ENCODE measurements at places on chromosomes 3 and 15. TPM values are rescaled to one million over a fixed set of nuclear protein-coding genes. Genes with fewer than 3 reads are reported as not detected.
A peak's percentile ranks its signal among the peaks of the same experiment; 100 is the strongest.

DNA sequence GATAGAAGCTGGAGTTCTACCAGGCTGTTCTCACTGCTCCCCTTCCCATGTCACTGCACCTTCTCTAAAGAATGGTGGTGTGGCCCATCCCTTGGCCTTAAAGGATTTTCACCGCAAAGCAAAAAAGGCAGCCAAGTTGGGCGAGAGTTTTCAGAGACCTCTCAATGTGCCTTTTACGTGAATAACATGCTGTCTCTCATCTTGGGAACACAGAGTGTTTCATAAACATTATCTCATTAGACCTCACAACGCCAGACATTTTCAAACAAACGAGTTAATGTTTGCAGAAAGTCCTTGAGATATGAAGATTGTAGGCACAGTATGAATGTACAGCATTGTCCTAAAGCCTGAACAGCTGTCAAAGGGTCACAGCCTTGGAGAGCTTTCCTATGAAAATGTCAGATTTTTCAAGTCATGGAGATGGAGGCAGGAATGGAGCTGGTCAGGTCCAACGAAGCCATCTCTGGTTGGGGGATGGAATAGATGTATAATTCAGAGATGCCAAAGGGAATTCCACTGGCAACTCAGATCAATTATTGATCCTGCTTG lies 21.3 kb downstream of the TM4SF1 start:
- DNase-seq, result no peak

- DNase-seq, result no peak
These were observed 54.3 kb downstream of the BDH1 start for GRCh38 chr3:197501496-197501878.

UBA3 gene
- total RNA-seq, result 64.5 TPM

DNA sequence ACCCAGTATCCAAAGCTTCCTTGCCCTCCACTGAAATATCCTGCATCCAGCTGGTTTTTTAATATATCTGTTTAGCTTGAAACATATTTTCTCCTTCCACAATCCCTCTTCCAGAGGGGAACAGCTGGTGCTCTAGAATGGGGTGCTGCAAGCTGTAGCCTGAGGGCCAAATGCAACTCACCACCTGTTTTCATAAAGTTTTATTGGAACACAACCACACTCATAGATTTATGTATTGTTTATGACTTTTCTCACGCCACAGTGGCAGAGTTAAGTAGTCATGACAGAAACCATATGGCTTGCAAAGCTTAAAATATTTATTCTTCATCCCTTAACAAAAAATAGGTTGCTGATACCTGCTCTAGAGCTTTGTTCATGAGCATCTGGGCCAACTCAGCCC lies 298.7 kb downstream of the CLSTN2 start:
- no peak for DNase-seq

MAP1A gene
- total RNA-seq, result 2.5 TPM

DNA sequence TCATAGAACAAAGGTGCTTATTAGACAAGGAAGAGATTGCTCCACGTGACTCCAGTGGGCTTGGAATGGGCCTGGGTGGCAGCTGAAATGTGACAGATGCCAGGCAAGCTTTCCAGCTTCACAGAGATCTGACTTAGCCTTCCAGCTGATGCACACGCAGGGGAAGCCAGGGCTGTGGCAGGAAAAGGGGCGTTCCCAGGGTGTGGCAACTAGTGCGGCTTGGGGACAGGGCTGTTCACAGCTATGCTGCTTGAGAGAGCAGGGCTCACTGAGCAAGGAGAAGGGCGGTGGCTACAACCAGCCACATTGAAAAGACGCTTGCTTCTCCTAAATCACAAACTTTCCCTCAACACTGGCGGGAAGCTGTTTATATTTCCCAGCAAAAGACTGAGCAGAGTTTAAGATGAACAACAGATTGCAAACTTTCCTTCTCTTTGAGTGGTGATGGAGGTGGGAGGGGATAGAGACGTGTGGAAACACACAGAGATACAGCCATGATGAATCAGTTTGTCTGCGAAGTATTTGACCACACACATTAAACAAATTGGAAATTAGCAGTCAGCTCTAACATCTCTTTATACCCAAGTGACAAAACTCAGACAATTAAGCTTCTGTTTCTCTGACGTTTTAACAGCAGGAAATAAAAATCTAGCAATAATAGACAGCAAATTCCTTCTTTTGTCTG lies 127.5 kb downstream of the BDH1 start:
- DNase-seq, result no peak

DNA sequence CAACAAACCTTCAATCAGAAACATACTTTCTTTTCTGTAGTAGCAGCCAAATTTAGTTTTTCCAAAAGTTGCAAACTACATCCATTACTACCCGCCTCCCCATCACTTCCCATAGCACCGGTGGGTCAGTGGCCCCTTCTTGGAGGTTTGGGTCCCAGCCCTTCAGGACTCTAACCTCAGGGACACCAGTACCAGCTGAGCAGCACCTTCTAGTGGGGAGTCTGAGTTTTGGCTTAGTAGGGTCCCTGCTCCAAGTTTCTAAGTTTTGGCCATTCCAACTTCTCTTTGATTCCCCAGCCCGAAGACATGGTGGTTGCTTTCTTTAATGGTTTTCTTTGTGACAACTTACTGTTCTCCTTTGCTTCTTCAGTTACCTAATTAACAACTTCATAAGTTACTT lies 160.6 kb downstream of the ECT2 start:
- DNase-seq, result peak; percentile 33

CFAP20DC gene
- 4.5 TPM for total RNA-seq

- no peak for DNase-seq
These were observed 150.0 kb downstream of the MEIS2 start for GRCh38 chr15:36950371-36950770.

DNA sequence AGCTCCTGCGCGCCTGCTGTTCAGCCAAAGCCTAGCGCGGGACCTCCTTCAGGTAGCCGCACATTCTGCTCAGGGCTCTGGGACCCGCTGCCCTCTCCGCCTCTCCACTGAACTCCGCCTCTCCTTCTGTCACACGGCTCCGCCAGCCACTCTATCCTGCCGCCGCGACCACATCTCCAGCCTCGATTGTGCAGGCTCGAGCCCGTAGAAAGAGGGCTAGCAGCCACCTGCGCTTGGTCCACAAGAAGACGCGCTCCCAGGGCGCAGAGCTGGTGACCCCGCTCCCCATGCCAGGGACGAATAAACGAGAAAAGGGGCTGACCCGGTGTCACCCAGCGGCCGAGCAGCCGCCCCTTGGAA lies 1.1 kb upstream of the VIPR1 start:
- peak; percentile 74 for DNase-seq

GRCh38 chr3:112973325-112974177 lies 1.4 kb downstream of the CD200R1 start:
- DNase-seq, result no peak

- DNase-seq, result no peak
These were observed 20.6 kb downstream of the GRM2 start for GRCh38 chr3:51727500-51727899.

GALNT15 gene
- 0.04 TPM for total RNA-seq

SUCNR1 gene
- not detected for total RNA-seq

DNA sequence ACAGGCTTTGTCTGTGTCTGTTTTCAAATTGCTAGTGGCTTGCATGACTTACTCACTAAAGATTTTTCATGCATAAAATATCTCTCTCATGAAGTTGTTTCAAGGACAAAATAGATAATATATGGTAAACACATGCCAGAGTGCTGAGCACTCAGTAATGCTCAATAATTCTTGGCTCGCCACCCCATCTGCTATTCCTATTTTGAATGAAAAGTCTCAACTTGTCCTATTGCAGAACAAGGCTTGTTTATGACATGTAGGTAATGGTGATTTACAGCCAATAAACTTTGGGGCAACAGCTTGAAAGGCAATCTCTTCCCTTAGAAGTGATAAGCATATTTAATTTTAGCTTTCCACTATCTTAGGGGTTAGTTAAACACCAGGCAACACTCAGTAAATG lies 789.0 kb upstream of the ROBO1 start:
- no peak for DNase-seq

DNA sequence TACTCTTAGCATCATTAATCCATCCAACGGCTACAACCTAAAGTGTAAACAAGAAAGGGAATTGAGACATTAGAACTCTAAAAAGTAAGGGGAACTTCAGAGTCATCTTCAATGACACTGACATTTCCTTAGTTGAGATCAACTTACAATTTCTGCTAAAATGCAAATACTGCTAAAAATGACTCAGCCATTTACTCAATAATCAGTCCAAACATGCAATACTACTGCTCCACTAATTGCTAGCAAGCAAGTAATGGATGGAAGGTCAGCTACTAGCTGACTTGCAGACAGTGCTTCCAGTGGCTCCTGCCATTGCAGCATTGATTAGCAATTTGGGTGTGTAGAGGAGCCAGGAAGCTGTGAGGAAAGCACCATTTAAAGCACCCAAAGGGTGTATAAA lies 28.4 kb downstream of the CD200R1L start:
- DNase-seq, result no peak

- DNase-seq, result no peak
These were observed 7.2 kb upstream of the PPM1L start for GRCh38 chr3:160748787-160749186.

DNA sequence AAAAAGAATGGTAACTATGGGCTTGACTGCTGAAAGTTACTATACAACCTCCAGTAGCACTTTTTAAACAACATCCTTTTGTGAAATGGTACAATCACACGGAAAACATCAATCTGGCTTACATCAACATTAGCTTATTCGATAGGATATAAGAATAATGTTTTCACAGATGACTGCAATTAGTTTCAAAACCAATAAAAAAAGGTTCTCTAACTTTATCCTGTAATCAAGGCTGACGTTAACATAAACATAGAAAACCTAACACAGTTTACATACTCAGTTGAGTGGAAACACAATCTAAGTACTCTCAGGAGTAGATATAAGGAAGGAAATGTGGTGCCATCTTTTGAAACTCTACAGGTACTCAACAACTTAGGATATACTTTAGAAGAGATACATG lies 102.2 kb downstream of the DLG1 start:
- DNase-seq, result no peak

DNA sequence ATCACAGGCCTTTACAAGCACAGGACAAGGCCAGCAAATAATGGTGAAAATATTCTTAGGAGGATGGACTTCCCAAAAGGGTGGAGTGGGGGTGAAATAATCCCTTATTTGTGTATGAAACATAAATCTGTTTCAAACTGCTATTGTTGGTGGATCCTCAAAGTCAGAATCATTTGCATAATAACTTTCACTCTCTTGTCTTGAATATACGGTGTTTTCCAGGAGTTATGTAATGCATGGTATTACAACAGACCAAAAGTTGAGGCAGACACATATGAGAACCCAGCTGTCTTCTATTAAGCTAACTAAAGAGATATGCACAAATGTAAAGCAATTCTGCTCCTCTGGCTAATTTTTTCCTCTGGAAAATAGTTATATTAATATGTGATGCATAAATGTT lies 57.7 kb downstream of the PRTG start:
- no peak for DNase-seq

RBMS3 gene
- 7.3 TPM for total RNA-seq

- no peak for DNase-seq
These were observed 107.4 kb downstream of the KLHL25 start for GRCh38 chr15:85687329-85687728.

LEKR1 gene
- total RNA-seq, result 0.22 TPM

MYRIP gene
- total RNA-seq, result 2.2 TPM

PTH1R gene
- 0.99 TPM for total RNA-seq

DNA sequence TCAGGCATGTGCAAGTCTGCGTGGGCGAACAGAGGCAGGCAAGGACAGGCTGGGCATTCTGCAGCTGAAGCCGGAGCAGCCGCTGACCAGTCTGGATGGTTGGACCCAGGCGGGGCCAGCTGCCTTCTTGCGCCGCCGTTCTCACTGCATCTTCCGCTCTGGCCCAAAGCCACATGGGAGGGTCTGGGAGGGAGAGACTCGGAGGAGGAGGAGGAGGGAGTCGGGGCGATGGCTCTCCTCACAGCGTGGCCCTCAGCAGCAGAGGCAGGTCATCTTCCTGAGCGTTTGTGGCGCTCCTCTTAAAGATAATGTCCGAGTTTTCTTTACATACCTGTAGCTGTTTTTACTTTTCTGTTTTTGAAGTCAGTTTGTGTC lies 5.9 kb downstream of the CLK3 start:
- no peak for DNase-seq

- no peak for DNase-seq
These were observed 293.7 kb upstream of the GADL1 start for GRCh38 chr3:31188112-31188511.

LYSMD4 gene
- 10.0 TPM for total RNA-seq

DNA sequence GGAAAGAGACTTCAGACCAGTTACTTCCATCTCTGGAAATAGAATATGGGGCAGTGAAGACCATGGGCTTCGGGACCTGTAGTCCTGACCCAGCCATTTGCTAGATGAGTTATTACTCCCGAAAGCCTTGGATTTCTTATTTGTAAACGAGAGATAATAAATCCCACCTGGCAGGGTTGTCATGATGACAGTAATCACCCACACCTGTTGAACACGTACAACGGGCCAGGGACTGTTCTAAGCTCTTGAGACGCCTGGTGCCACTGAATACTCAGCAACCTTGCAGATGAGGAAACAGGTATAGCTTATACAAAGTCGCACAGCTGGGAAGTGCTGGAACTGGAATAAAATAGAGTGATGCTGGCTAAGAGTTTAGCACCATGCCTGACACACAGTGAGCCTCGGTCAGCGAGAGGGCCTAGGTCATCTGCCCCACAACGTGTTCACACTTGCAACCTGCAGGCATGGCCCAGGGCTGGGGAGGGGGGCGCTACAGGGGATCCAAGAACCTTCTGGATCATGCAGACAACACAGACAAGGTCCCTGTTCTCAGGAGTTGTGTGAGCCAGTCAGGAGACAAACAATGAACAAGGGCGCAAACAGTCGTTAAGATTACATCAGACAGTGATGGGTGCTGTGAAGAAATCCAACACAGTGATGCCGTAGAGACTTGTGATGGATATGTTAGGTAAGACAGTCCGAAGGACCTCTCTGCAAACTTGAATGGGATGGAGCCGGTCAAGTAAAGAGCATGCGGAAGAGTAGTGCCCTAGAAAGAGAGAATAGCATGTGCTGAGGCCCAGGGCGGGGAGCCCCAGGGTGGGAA lies 89.2 kb downstream of the CORO2B start:
- DNase-seq, result peak; percentile 5

GOLGA8O gene
- not detected for total RNA-seq

- DNase-seq, result no peak
These were observed 8.6 kb downstream of the OXSR1 start for GRCh38 chr3:38173834-38174418.

GNAT1 gene
- not detected for total RNA-seq

GRCh38 chr3:22450786-22451400 lies 699.9 kb upstream of the ZNF385D start:
- no peak for DNase-seq

GRCh38 chr3:63370094-63370493 lies 92.0 kb downstream of the SYNPR start:
- DNase-seq, result no peak

SMCO1 gene
- total RNA-seq, result not detected

DNA sequence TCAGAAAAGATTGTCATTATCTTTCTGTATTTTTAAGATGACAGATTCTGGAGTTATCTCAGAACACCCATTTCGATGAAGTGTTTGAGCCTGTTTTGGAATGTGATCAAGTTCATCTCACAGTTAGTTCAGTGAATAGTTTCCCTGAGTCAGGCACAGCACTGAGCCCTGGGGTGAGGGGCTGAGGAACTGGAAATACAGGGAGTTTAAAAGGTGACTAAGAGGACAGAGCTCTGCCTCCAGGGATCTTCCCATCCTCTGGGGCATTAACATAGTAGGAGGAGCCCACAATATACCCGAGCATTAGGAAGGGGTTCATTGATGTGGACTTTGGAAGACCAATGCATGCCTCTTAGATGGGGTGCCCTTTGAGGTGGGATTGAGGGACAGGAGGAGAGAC lies 355.1 kb downstream of the CLSTN2 start:
- no peak for DNase-seq

Measured in H9 (cell line).